ENCODE measurements at places on chromosomes 7 and 10.

DNA sequence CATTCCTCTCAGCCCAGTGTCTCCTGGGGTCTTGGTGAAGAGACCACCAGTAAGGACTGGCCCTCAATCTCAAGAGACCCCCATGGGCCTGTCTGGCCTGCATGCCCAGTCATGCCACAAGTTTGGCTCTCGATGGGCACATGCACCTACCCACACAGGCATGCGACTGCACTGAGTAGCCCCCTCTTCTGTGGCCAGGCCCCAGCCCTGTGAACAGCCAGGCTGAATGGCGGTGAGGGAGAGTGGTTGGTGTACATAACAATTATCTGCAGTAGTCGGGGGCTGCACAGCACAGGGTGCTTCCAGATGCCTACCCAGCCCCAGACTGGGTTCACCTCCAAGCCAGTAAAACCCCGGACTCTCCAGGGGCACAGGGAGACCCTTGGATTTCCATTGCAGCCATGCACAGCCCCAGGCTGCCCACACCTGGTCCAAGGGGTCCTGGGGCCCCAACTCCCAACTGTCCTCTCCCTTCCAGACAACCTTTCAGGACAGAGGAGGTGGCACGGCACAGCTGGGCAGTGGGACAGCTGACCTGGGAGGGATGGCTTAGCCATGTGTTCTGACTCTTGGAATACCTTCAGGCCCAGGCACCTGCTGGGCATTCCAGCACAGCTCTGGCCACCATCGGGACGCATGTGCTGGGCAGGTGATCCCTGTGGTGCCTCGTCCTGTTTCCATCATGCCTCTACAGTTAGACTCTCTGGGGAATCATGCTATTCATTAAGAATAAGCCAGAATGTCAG is 21.0 kb upstream of the CSGALNACT2 start:
- peak; percentile 21 for DNase-seq

- peak; percentile 8 for DNase-seq
Measured at GRCh38 chr10:78313636-78314035, 280.0 kb downstream of the RPS24 start.

DNA sequence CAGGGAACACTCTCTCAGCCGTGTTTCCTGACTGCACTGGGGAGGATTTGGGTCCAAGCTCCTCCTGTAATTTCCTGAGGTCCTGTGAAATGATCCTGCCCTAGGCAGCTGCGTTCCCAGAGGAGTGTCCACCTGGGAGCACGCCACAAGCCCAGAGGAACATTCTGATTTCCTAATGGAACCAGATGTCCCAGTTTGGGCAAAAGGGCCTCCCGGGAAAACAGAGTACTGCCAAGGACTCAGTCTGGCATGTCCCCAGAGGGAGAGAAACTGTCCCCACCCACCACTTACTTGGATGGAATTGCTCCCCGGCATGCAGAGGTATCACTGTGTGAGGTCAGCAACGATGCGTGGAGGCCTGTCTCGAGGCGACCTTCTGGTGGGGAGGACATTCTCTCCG is 34.5 kb downstream of the ASB13 start:
- DNase-seq, result no peak

- no peak for DNase-seq
Measured at GRCh38 chr10:121495719-121496118, 102.5 kb downstream of the FGFR2 start.

GRCh38 chr7:48098846-48099245 is 9.8 kb downstream of the UPP1 start:
- no peak for DNase-seq

DNA sequence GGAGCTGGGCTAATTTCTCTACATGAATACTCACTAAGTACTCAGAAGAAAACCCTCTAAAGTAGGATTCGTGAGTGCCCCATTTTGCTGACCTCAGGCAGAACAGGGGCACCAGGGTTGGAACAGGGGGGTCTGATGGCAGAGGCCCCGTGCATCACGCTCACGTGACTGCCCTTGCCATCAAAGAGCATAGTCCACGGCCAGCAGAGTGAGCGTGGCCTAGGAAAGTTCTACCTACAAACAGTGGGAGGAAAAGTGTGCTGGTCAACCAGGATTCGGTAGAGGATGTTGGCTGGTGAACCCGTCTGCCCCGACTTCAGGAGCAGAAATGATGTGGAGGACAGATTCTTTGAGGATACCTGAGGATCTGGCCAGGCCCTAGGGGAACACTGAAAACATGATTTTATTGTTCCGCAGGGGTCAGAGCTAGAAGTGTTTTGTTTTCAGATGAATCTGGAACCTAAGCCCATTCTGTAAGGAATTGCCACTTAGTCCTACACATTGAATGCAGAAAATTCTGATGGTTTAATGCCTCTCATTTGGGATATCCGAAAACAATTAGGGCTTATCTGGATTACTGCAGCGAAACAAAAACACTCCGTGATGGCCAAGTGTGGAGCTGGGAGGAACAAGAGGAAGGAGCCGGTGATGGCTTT is 138.8 kb upstream of the SHH start:
- no peak for DNase-seq

DNA sequence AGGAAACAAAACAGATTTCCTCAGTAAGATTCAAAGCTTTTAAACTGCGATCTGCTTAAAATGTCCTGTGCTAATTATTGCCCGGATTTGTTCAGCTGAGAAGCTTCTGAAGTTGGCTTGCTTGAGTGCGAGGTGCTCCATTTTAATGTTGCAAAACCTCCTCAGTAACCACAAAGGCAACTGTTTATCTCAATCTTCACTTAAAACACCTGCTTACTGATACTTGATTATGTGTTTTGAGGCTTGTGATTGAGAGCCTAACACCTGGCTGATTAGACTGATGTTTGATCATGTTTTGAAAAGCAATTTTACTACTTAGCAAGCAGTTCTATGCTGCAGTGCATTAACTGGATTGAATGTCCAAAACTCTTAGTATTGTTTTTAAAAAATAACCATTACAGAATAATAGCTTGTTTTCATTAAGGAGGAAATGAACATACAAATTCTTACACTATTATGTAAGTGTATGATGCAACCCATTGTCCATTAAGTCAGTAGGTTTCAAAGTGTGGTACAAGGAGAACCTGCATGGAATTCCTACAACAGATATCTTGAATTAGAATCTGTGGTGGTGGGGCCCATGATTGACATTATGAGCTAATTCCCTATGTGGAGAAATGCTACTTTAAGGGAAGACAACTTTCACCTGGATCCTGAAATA is 96.9 kb upstream of the FAM180A start:
- DNase-seq, result no peak

GRCh38 chr7:15916681-15917380 is 230.3 kb upstream of the MEOX2 start:
- no peak for DNase-seq

DNA sequence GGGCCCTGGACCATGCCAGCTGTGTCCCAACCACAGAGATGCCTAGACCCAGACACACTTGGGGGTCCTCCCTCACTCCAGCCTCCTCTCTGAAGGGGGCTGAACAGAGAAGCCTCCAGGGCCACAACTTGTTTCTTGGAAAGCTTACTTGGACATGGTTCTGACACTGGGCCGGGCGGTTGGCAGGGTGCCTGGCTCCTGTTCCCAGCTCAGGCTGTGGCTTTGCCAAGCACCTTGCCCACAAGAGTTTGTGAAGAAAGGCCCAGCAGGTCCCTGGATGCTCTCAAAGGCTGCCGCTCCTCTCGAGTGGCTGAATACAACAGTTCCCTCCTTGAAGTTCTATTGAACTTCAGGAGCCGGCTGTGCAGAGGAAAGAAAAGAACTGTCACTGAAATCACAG is 181.6 kb downstream of the PTPN20 start:
- no peak for DNase-seq

DNA sequence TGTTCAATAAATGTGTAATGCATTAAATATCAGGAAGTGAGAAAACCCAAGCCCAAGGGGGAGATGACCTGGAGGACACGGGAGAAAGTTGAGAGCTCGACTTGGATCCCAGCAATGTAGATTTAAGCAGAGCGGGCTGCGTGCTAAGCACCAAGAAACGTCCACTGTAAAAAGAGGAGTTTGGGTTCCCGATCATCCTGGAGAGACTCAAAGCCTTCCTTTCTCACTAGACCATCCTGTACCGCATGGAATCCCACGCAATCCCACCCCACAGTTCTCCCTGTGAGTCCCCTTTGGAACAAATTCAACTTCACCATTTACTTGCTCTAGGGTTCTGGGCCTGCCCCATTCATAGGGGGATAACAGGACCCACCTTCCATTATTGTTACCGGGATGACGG is 2.4 kb downstream of the TRPV6 start:
- DNase-seq, result no peak

GRCh38 chr10:130933008-130933390 is 378.5 kb downstream of the TCERG1L start:
- DNase-seq, result no peak

- DNase-seq, result no peak
Measured at GRCh38 chr7:127718340-127718679, 66.3 kb downstream of the SND1 start.

GRCh38 chr10:64170791-64171190 is 649.6 kb downstream of the REEP3 start:
- peak; percentile 13 for DNase-seq

- DNase-seq, result no peak
Measured at GRCh38 chr7:131506597-131506996, 49.8 kb downstream of the PODXL start.

DNA sequence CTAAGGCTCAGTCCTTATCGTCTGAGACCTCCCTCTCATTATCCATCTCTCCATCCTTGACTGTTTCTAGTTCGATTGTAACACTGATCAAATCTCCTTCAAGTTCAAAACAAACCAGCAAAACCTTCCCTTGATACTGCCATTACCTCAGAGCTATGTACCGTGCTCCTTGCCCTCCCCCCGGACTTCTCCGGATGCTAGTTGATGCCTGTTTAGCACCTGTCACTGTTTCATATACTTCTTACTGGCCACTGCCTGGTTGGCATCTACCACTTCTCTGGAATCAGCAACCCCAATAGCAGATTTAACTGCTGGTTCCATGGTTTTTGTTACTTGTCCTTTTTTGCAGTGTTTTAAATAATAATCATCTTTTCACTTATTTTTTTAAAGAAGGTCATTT is 64.1 kb downstream of the BMPR1A start:
- DNase-seq, result no peak

DNA sequence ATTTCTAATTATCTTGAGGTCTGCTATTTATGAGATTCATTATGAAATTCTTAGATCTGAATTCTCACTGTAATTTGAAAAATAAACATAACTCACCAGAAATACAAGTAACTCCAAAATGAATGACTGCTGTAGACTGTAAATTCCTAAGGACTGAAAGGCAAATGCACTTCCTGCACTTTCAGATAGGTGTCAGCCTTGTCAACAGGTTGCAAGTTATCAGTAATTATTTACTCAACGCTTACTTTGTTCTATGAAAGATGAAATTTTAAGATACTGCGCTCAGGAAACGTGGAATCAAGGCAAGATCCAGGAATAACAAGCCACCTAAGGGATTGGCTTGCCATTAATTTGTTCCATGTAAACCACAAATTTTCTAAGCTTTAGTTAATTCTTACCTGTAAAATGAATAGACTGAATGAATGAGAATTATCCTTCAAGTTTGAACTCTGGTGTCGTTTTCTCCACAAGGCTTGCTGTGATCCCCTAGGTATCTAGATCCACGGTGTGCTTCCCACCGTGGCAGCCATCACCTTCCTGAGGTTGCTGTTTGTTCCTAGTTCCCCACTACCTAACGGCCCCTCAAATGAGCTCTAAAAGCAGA is 12.6 kb downstream of the DHX32 start:
- no peak for DNase-seq

DNA sequence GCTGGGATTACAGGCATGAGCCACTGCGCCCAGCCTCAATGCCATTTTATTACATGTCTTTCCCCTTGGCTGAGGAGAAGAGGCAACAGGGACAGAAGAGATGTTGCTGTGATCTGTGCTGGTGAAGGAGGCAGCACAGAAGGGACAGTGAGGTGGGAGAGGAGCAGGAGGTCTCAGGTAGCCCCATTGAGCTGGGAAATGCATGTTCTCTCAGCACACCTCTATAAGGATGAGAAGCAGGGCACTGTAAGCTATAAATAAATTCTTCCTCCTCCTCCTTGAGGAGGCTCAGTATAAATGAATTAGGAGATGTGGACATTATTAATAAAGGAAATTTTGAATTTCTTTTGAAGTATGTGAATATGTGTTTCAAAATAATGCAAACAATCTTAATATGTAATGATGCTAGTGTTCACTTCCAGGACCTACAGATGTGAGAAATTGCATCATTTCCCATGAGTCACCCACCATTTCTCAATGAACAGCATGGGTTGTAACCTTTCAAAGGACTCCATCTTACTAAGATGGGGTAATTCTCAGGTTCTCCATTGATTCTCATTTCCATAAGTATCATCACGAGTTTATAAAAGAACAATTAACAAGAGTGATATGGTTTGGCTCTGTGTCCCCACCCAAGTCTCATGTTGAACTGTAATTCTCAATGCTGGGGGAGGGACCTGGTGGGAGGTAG is 88.9 kb upstream of the ODAD2 start:
- no peak for DNase-seq

- no peak for DNase-seq
Measured at GRCh38 chr10:120573355-120573754, 116.3 kb downstream of the PLPP4 start.

DNA sequence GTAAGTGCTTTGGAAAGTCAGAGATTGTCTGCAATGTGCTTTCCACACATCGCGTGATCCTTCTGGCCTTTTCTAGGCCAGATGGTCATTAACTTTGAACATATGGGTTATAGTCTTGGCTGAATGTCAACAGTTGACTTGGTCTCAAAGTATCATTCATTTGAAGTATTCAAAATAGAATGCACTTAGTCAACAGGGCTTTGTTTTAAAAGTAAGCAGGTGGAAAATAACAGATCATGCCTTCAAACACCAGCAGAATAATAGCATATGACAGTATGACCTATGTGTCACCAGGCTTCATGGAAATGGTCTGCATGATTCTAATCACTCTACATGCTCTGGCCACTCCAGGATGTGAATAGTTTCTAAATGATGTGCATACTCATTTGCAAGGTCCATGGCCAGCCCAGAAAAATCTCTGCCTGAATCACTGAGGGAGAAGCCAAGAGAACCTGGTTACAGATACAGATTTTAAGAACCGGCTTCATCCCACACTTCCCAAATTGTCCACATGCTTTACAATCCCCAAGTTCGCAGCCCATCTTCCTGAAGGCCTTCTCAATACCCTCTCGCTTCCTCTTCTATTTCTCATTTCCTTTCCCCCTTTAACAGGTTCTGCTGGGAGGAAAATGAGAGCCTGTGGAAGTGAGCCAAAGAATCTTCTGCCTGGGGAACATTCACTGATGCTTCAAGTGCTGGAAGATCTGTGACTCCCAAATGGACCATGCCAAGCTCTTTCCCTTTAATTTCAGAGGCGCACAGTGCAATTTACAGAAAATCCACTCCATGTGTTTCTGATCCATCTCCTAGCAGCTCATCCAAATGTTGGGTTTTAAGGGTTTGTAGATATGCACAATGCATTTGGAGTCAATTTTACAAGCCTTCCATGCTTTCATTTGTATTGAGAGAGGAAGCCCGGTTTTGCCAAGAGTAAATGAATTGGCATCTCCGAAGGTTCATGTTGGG is 122.8 kb upstream of the GDF10 start:
- no peak for DNase-seq

DNA sequence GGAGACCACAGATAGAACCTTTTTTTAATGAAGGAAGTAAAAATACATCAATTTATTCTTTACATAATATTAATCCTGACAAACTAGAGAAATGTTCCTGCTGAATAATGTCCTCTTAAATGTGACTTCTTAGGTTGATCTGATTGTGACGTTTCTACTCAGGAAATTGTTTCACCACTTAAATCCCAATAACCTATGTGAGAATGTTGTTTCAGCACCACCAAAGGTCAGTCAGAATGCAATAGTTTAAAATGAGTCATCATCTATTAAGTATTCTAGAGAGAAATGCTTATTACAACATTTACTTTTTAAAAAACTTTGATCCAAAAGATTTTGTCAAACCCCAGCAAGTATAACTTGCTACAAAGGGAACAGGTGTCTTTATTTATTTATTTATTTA is 155.4 kb upstream of the CACNA2D1 start:
- no peak for DNase-seq
